IPS DF 19.7 (cell line): ENCODE measurements at places on chromosomes 13 and 19.

GRCh38 chr13:48457578-48458242, 44.8 kb upstream of the LPAR6 start:
- no peak for DNase-seq

DNA sequence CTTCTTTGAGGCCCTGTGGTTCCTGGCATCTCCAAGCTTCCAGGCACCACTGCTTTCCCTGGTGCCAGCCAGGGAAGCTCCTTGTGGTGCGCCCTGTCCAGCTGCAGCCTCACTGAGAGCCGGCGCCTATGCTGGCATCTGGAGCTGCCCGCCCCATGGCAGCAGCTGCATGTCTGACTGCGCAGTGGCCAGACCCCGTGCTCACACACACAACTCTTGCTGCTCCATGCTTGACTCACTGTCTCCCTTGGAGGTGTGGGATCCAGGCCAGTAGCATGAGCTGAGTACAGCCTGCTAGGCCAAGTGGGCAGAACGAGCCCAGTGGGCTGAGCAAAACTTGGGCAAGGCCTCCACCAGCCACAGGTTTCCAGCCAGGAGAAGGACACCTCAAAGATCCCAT, 11.5 kb upstream of the SUPT20H start:
- no peak for DNase-seq

- no peak for DNase-seq
Measured at GRCh38 chr13:104522235-104523072, 1456.2 kb upstream of the SLC10A2 start.

GRCh38 chr19:13104848-13105711, 2.4 kb upstream of the LYL1 start:
- DNase-seq = no peak
